AG08395 (cell line): ENCODE measurements at places on chromosomes 7 and 10.
A peak's percentile ranks its signal among the peaks of the same experiment; 100 is the strongest.

GRCh38 chr10:131885391-131886165 is 15.2 kb upstream of the PPP2R2D start:
- DNase-seq = peak; percentile 74

GRCh38 chr7:22487978-22488642 is 11.9 kb downstream of the STEAP1B start:
- DNase-seq = no peak

GRCh38 chr7:93430917-93431588 is 143.5 kb downstream of the CALCR start:
- no peak for DNase-seq

DNA sequence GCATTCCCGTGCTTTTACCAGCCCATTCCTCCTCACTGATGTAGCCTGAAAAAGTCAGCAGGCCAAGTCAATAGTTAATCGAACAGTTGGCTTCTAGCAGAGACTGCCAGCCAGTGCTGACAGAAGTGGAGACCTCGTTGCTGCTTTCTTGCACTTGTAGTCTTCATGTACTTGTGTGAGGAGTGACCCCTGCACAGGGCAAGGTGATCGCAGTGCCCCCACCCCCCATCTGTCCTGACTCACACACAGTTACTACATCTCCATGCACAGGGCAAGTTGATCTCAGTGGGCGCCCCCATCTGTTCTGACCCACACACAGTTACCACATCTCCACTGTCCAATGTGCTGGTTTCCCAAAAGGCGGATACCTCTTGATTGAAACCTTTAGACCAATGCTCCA is 34.2 kb downstream of the C10orf71 start:
- no peak for DNase-seq

- DNase-seq = peak; percentile 91
These were observed 11.4 kb downstream of the SERPINE1 start for GRCh38 chr7:101138213-101138870.

- DNase-seq = no peak
These were observed 923.0 kb upstream of the CELF2 start for GRCh38 chr10:10094691-10095090.

- DNase-seq = no peak
These were observed 3.8 kb downstream of the MCM10 start for GRCh38 chr10:13165177-13165576.

- DNase-seq = no peak
These were observed 45.2 kb downstream of the MCMBP start for GRCh38 chr10:119827430-119827829.
